ENCODE measurements at places on chromosomes 16 and 17.

- no peak for DNase-seq
These were observed 140.4 kb downstream of the ENGASE start for GRCh38 chr17:79214940-79215604.

DNA sequence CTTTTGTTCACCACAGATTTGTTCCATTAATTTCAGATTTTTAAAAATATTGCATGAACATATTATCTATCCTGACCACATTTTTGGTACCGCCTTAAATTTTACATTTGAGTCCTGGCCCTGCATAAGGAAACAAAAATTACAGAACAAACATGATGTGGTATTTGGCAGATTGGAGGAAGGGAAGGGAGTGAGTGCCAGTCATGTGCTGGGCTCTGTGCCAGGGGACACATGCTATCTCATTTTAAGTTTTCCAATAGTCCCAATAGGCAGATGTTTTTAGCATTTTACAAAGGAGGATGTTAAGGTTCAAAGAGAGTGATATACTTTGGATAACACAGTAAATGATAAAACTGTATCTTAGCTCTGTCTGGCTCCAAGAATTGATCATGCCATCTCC is 185.1 kb downstream of the CDK5R1 start:
- no peak for DNase-seq

- DNase-seq = no peak
These were observed 289.8 kb downstream of the MAF start for GRCh38 chr16:79310710-79311109.

GRCh38 chr17:14150619-14151018 is 81.3 kb downstream of the COX10 start:
- no peak for DNase-seq

GRCh38 chr17:14060706-14061105 is 8.6 kb upstream of the COX10 start:
- no peak for DNase-seq

All from CD4-positive, alpha-beta T cell treated with Interferon gamma for 1 hour (primary cell).